ENCODE measurements at places on chromosomes 7 and 10.

DNA sequence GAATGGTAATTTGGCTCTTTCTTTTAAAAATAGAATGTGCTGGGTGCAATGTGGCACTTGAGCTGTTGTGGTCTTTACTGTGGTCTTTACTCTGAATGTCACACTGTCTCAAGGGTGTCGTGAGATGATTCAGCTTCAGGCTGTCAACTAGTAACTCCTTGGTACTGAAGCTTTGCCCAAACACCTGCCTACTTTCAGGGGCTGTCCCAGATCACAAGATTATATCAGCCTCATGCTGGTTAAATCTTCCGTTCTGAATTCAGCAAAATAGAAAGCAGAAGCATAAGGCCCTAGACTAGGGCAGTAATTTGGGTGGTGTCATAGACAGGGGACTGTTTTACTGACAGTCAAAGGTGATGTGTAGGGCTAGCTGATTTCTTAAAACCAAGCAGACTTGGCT lies 110.9 kb downstream of the BAMBI start:
- peak; percentile 4 for DNase-seq

DNA sequence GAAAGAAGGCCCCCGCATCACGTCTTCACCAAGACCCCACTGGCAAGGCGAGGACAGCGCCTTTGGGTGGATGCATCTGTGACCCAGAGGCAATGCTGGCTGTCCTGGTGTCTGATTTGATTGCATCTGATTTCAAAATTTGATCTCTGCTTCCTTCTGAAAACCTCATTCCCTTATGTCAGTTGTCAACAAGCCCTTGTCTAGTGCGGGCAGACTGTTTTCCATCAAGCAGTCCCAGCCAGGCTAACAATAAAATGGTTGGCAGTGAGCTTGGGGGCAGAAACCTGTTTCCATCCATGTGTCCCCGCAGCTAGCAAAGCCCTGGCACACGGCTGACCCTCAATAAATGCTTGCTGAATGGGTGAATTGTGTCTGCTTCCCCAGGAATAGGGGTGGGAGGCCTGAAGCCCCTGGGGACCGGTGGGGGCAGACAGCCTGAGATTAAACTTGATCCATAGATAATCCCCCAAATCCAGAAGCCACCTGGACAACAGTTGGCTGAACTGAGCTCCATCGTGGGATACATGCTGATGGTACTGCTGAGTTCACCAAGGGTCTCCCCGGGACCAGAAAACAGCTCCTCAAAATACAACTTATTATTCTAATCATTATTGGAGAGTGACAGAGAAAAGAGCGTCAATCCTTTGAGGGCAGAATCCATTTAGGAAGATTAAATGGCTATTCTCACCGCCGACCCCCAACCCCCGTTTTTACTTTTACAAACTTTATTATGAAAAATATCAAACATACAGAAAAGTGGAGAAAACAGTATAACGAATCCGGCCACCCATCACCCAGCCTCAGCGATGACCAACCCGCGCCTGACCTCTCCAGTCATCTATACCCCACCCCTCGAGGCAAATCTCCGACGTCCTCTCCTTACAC lies 912 bp upstream of the DUSP5 start:
- no peak for DNase-seq

DNA sequence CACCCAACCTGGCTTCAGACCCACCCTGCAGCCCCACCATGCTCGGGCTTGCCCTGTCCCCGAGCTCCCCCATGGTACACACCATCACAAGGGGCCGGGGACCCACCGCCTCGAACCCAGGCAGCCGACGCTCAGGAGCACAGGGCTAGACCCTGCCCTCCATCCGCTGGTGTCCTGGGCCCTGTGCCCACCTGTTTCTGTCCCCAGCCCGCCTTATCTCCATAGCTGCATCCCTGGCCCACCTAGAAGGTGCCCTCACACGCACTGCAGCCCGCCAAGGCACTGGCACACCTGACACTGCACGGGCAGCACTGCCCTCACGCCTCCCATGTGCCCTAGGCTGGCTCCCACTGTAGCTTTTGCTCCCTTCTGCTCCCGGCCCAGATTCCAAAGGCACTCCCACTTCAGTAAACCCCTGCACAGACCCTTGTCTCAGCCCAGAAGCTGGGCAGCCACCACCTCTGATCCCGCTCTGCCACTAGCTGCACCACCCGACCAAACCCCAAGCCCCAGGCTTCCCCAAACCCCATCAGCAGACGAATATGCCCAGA lies 17.1 kb downstream of the YKT6 start:
- no peak for DNase-seq

DNA sequence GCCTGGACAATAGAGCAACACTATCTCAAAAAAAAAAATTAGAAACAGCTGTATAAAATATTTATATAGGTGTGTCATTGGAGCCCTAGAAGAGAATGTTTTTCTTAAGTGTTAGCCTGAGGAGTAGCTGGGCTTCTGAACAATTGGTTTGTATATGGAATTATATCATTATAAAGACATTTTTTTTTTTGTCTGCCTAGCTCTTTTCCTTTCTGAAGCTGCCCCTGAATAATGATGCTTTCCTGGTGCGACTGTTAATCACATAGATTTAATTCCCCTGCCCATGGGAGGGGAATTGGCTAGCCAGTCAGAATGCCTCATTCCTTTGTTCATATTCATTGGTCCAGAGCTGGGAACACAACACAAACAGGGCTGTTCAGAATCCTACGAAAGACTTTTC lies 13.9 kb upstream of the ABCC2 start:
- no peak for DNase-seq

DNA sequence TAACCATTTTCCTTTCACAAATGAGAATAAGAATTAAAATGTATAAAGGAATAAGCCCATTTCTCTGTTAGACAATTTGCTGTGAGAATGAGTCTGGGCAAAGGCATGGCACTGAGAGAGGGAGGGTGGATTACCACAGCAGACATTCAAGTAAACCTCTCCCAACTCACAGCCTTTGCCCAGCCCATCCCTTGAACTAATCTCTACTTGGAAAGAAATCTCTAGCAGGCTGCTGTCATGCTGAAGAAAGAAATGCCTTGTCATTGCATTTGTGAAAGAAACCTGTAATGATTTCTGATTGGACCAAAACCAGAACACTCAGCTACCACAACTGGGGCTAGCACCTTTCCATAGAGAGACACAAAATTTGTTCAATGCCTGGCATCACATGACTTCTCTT lies 39.2 kb downstream of the CH25H start:
- DNase-seq: no peak

DNA sequence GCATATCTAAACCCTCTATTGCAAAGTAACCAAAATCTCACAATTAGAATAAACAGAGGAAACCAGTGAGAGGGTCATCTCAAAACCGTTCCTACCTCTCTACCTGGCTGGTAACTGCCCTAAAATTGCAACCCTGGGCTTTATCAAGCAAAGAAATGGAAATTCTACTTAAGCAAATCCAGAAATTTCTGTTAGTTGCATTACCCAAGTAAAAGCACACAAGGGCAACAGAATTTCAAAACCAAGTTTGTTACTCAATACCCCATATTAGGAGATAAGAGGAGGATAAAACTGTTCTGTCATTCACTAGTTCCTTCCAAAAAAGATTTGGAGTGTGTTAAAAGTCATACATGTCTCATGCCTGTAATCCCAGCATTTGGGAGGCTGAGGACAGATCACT lies 195.3 kb downstream of the FAM107B start:
- no peak for DNase-seq

DNA sequence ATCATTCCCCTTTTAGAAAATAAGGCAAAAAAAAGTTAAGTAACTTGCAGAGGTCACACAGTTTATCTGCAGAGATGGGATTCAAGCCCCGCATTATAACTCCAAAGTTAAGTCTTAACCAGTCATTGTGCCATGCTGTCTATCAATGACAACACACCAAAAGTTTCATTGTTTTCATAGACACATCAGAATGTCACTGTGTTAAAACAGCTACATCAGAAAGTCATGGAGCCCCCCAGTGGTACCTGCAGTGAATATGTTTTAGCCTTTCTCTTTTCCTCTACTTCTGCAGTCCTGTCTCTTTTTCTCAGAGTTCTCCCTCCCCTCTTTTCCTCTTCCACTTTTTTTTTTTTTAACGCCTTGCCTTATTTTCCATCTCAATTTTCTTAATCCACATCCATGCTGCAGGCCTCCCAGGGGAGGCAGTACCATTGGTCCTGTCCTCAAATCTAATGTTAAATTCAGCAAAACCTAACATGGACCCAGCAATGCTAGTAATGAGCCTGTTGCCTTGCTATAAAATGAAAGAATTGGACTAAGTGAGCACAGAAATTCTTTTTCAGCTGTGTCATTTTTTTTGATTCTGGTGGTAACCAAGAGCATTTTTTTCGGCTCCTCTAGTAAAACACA lies 3.8 kb upstream of the NRCAM start:
- no peak for DNase-seq

- no peak for DNase-seq
These were observed 115.6 kb downstream of the ELMO1 start for GRCh38 chr7:37333075-37333474.

DNA sequence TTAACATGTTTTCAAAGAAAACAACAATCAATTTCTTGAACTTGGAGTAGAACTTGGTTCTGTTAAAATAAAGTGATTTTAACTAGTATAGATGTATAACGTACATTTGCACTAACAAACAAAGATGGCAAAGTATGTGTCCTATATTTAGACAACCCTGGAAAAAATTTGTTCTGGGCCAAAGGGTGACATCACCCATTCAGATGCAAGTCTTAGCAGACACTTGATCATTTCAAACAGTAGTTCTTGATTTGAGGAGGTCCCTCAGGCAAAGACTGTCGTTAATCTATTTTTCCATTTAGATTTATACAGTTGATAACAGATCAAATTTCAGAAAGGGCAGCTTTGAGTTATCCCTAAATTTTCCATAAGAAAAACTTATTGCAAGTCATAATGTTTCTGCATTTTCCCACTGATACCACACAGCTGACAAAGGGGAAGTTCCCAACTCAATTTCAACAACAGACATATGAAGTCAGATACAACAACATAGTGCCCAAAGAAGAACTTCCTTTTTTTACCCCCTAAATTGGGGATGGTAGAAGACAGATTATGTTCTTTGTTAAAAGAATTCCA lies 5.2 kb downstream of the NMT2 start:
- no peak for DNase-seq

DNA sequence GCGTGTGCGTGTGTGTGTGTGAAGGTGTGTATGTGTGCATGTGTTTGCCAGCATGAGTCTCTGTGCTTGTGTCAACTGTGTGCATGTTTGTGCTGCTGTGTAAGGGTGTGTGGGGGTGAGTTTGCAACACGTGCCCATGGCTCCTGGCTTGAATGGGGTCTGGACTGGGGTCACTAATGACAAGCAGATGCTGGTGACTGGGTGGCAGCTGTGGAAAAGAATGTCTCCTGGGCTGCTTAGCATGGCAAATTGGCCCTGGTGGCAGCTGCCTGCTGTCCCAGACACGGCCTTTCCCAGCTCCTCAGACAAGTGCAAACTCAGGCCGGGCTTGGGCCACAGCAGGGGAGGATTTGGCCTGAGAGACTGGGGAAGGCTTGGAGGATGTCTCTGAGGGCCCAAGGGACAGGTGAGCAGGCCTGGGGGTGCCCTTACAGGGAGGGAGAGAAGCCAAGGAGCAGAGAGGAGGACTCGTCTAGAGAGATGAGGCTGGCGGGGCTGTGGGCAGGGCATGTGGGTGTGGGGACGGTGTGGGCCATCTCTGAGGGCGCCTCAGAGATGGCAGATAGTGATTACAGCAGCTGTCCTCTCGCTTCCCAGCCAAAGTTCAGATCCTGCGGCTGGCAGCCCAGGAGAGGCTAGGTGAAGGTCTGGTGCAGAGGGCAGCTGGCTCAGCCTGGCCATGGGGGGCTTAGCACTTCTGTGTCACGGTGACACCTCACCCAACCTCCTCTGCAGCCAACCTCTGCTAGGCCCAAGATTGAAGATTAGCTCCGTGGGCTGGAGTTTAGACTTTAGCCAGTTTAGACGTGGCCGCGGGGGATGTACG lies 1.5 kb downstream of the AQP1 start:
- DNase-seq: no peak

- no peak for DNase-seq
These were observed 138.3 kb downstream of the JCAD start for GRCh38 chr10:29921071-29921446.

GRCh38 chr7:99396418-99397296 lies 11.7 kb downstream of the PDAP1 start:
- no peak for DNase-seq

GRCh38 chr7:143519411-143520131 lies 41.9 kb downstream of the TAS2R41 start:
- DNase-seq: no peak

DNA sequence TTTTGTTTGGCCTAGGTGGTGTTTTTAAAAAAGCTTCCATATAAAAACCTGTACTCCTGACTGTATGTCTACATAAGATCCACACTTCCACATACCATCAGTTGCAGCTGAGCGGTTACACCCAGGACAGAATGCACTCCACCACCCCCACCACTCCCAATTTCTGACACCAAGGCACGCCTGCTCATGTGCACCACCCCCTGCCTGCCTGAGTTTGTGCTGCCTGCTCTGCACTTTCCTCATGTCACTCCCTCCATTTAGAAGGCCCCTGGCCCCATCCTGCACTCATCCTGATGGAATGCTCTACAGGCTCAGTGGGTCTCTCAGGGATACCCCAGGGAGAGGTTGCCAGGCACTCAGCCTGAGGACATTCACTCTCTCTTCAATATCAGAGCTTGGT lies 6.5 kb downstream of the VPS41 start:
- no peak for DNase-seq

DNA sequence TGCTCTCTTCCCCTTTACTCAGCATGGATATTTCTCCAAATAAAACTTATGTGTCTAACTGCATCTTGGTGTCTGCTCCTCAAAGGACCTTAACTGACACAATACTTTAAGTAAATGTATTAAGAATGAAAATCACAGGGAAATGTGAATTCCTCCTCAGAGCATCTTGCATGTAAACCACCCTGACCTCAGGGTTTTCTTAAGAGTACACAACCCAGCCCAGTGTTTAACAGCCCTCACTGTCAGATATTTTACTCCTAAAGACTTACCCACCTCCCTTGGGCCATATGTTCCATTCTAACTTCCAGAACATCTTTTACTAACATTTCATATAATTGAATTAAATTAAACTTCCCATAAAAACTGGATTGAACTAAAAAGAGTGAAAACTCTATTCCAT lies 315.3 kb downstream of the HPSE2 start:
- no peak for DNase-seq

- DNase-seq: no peak
These were observed 11.2 kb downstream of the GIMAP5 start for GRCh38 chr7:150748376-150748775.

- no peak for DNase-seq
These were observed 243.4 kb downstream of the COBL start for GRCh38 chr7:51073171-51073570.

All from GM12878 (cell line).